ENCODE measurements at places on chromosomes 12 and 14.

GRCh38 chr14:74841230-74842207 is 34.4 kb downstream of the PROX2 start:
- DNase-seq, result no peak

DNA sequence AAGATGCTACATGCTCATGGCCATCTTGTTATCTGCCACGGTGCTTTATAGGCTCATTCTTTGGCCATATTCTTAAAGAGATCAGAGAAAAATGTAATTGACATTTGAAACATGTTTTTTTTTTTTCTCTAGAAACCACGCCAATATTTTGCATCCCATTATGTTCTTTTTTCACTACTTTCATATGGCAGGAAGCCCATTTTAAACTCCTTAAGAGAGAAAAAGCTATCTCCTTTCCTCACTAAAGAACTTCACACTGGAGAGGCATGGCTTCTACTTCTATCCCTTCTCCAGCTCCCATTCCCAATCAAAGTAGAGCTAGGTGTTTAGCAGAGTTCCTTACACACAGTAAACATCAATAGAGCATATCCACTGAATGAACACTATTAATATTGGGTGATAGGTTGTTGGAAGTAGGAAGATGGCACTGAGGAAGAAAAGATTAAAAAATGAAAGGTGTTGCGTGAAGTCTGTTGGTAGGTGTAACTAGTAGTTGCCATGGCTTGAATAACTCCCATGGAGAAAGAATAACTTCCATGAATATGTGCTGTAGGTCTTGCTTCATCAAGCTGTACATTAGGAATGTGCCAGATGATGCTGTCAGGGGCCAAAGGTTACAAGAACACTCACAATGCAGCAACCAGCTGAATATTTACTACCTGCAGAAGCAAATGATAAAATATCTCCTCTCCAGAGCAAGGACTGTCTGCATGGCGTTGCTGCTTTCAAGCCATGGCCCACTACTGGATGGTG is 178.8 kb downstream of the STXBP6 start:
- DNase-seq, result no peak

GRCh38 chr12:22380031-22380430 is 45.5 kb upstream of the ST8SIA1 start:
- no peak for DNase-seq

- no peak for DNase-seq
These were observed 10.0 kb downstream of the NUAK1 start for GRCh38 chr12:106128585-106129328.

GRCh38 chr12:50061946-50062686 is 4.7 kb downstream of the ASIC1 start:
- no peak for DNase-seq
